Bronchial epithelial cell (primary cell): ENCODE measurements at places on chromosomes 2 and 18. TPM values are rescaled to one million over a fixed set of nuclear protein-coding genes. Genes with fewer than 3 reads are reported as not detected.

Gene C2orf78
- total RNA-seq = not detected in 2 replicates

Gene POTEC
- total RNA-seq = under 0.01 TPM in 1 of 2 replicates, not detected in the other

Gene ANKRD30B
- not detected in 2 replicates for total RNA-seq

Gene CCDC141
- not detected in 2 replicates for total RNA-seq

Gene FOXI3
- total RNA-seq = under 0.01 TPM in 1 of 2 replicates, not detected in the other

GRCh38 chr2:685421-685820, 8.2 kb upstream of the TMEM18 start:
- DNase-seq = no peak

DNA sequence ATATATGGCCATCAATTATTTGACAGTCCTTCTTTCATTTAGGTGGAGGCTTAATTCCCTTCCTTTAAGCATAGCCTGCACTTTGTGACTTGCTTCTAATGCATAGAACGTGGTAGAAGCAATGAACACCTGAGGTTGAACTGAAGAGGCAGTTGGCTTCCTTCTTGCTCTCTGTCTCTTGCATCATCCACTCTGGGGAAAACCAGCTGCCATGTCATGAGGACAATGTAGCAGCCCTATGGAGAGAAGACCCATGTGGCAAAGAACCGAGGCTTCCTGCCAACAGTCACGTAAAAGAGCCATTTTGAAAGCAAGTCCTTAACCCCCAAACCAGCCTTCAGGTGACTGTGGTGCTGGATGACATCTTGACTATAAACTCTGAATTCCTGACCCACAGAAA, 46.8 kb downstream of the ATOH8 start:
- DNase-seq = no peak

DNA sequence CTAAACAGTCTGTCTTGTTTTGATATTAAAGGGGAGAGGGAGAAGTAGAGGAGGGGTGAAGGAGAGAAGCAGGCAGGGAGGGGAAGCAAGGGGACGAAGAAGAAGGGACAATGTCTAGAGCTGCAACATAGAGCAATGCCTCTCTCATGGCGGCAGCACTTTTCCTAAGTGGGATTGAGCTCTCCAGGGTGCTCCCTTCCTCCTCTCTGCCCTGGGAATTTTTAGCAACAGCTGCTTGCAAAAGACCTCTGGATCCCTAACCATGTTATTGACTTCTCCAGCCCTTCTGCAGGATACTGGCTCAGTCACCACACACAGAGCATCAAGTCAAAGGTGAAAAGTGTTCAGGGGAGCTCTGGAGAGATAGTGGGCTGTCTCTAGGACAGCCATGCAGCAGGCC, 734.9 kb downstream of the EPHA4 start:
- DNase-seq = no peak

DNA sequence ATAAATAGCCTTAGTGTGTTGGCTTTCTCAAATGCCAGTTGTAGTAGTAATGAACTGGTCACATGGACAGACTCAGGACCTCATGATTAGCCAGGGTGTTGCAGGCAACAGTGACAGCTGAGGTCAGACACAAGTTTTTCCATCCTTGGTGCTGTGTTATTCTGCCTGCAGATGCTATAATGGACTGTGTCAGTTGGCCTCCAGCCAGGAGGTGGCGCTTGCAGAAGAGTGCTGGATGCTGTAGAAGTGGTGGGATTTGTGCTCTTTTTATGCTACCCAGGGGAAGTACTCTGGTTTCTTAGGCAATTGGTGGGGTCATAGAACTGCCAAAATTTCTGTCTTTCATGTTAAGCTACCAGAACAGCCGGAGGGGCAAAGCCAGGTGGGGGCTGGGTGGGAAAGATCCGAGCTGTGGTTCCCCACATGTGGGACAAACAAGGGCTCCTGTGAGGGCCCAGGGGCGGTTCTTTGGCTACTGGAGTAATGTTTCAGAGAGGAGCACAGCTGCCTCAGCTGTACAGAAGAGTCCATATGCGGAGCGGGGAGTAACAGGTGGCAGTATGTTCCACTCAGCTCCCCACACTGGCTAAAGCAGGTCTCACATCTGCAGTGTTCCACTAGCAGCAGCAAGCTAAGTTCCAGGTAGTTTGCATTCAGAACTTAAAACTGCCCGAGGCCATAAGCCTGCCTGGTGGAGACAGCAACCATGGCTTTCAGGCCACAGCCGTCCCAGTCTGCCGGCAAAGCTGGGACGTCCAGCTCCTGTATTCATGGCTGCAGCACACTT, 104.4 kb downstream of the GULP1 start:
- no peak for DNase-seq

- DNase-seq = no peak
Measured at GRCh38 chr2:29224693-29225551, 109.7 kb downstream of the CLIP4 start.

DNA sequence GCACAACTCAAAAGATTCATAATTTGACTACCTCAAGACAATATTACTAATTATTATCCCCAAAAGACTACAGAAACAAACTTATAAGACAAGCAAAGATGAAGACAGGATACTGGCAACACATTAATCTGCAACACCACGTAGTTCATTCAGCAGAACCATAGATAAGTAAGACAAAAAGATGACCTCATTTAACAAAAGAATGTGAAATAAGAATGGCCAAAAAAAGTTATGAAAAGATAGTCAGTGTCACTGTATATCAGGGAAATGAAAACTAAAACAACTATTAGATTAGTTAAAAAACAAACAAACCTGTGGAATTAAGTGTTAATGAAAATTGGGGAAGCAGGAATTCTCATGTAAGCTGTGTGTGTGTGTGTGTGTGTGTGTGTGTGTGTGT, 19.4 kb downstream of the PSMD14 start:
- no peak for DNase-seq

GRCh38 chr2:64612575-64613195, 41.0 kb downstream of the SERTAD2 start:
- no peak for DNase-seq

DNA sequence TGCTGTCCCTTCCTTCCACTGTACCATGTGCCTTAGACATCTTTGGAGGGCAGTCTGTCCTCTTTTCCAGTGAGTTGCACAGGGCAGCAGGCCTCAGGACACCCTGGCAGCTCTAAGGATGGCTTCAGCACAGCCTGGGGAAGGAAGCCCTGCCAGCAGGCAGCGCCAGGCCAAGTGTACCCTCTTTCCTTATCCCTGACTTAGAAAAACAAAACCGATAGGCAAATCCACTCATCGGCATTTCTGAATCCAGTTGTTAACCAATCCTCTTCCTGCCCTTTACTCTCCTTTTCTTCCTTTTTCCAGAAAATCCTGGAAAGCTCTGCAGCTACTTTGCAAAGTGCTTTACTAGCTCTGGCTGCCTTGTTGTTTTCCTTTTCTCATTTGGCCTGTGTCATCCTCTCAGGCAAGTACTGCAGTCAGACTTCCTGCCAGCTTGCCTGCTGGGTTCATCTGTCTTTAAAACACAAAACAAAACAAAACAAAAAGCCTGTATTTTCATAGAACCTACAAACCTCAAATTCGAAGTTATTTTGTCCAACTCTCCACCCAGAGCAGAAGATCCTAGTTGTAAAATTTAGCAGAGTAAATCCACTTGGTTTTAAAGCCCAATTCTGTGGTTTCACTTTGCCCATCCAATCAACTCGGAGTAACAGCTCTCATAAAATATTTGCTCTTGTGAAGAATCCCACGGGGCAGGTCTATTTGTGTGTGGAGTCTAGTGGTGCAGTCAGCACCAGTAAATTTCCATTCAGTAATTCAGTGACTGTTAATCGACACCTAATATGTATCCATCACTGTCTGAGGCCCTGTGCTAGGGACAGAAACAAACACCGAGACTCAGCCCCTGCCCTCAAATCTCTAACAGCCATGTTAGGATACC, 45.2 kb downstream of the PCBP1 start:
- peak; percentile 61 for DNase-seq

DNA sequence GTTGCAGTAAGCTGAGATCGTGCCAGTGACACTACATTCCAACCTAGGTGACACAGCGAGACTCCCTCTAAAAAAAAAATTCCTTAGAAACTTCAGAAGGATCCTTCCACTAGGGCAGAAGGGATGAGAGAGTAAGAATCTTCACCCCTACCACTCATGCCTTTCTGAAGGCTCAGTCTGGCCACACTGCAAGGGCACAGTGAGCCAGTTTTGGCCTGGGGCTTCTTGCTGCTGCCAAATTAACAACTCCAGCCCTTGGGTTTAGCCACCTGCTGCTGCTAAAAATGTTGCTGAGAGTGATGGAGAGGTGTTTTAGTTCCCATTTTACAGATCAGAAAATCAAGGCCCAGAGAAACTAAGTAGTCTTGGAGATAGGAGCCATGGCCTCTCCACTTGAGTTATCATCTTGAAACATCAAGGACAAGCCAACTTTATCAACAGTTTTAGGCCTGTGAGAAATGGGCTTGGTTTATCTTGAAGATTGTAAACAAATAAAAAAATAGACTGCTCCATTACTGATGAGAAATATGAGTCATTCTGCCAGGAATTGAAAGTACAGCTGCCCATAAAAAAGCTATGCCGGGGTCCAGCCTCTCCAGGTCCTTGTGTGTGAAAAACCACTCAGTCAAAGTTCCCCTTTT, 31.9 kb upstream of the CASP8 start:
- no peak for DNase-seq

DNA sequence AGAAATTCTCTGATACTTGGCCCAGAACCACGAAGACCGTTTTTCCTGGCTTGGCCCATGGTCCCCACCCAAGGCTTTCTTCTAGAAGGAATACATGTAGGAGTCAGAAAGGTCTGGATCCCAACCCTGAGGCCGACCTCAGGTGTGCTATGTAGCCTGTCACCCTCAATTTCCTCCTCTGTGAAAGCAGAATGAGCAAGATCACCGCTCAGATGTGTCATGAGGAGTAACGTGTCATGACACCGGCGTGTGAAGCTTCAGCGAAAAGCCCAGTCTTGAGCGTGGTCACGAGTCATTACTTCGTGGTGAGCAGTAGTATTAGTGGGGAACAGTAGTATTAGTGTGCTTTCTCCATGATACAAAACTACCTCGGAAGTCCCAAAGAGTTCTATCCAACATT, 103.4 kb downstream of the ALPK2 start:
- DNase-seq = peak; percentile 89

DNA sequence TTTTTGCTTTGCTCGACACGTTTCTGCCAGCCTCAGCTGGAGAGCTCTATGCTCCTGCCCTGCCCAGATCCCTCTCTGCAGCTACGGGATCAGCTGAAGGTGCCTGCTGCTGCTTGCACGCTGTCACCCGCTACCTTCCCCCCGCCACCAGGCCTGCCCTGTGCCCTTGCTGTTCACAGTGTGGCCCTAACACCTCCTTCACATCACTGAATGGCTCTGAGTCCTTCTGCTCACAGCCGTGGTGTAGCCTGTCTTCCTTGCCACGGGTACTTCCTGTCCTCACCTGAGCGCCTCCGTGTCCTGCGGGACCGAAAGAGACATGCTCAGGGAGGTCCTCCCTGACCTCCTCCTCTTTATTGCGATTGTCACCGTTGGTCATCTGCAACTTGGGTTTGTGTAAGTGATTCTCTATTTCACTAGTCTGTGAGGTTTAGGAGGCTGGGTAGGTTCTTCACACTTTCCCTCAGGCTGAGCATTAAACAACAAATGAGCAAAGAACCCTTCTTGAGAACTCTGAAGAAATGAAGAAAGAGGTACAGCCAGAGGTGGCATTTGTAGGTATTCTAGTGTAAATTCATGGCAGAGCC, 127.5 kb downstream of the NCK2 start:
- no peak for DNase-seq

DNA sequence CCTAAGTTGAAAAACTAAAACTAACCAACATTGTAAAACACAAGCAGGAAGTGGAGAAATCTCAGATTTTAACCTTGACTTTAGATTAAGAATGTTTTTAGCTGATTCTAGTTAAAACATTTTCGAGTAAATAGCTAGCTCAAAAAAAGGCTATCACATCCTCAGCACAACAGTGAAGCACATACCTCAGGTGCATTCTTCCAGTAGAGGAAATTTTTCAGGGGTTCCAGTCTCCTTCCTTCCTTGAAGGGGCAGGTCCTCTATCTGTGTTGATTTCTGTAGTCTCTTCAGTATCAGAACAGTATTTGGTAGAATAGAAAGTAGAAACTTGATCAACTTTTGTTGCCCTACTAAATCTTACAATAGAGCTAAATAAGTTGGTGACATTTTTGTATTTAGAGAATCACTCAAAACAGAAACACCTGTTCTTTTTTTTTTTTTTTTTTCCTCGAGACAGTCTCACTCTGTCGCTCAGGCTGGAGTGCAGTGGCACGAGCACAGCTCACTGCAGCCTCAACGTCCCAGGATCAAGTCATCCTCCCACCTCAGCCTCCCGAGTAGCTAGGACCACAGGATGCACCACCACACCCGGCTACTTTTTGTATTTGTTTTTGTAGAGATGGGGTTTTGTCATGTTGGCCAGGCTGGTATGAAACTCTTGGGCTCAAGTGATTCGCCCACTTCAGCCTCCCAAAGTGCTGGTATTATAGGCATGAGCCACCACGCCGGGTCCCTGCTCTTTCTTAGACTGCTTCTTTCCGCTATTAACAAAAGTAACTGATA, 6.9 kb upstream of the GPR155 start:
- DNase-seq = no peak

DNA sequence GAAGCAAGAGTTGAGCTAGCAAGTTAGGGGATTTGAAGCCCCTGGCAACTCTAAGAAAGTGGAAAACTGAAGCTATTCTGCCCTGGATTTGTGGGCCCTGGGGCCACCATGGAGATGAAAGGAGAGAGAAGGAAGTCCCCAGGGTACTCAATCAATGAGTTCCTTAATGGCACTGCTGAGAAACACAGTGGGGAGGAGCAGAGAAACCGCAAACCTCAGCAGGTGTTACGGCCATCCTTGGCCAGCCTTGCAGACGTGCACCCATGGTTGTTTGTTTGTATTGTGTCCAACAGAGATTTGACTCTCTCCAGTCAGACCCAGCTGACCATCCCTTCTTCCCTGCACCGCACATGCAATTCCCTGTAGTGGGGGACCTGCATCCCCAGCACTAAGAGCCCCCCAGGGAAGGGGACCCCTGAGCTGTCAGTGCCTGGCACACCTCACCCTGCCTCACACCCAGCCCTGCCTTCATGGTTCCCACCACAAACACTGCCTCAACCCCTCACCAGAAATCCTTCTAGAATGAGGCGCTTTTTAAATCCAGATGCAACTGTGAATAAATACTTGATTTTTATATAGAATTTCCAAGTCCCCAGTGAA, 255.3 kb downstream of the SH3BP4 start:
- no peak for DNase-seq

DNA sequence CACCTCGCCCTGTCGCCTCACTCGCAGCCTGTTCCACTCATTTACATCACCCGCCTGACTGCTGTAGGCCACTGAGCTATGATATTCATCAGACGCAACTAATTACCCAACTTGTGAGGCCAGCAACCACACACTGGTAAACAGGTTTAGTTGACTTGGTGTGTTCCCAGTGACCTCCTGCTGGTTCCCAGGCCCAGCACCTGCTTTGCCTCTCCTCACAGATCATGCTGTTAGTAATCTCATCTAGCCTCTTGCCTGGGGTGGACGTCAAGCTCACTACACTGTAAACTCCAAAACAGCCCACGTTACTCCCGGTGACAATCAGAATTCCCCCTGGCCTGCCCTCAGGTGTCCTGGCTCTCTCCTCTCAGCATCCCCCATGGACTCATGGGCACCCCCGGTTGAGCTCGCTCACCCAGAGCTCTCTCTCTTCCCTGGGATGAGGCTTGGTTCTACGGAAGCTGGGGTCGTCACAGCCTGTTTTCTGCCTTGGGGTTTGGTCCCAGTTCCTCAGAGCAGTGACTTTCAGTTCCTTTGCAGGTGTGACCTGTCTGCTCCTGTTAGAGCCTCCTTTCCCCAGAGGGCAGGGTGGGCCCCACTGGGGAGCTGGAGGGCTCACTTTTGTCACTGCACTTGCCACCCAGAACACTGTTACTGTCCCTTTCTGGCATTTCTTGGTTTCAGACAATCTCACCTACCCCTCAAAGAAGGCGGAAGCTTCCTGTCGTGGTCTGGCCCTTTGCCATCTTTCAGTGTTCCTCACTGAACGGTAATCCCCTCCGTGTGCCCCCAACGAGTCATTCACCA, 40.3 kb downstream of the INPP5D start:
- DNase-seq = no peak
